ENCODE measurements at places on chromosomes 11 and 22. TPM values are rescaled to one million over a fixed set of nuclear protein-coding genes. Genes with fewer than 3 reads are reported as not detected.

The SYT13 gene
- 1.9 TPM for total RNA-seq

GRCh38 chr22:49433717-49434611 lies 393.7 kb downstream of the BRD1 start:
- H3K27me3 ChIP-seq = no peaks in the 10 kb centered on the region
- DNase-seq = no peak
- no peaks in the 10 kb centered on the region for H3K36me3 ChIP-seq
- H3K4me1 ChIP-seq = no peaks in the 10 kb centered on the region
- no peak overlapping the region for H3K4me3 ChIP-seq

- H3K4me1 ChIP-seq = no peaks in the 10 kb centered on the region
- no peak for DNase-seq
- H3K27me3 ChIP-seq = no peaks in the 10 kb centered on the region
- no peak overlapping the region for H3K4me3 ChIP-seq
- no peak overlapping the region for H3K27ac ChIP-seq
These were observed 19.7 kb upstream of the GLYATL1 start for GRCh38 chr11:58919561-58919960.

The PHOX2A gene
- 0.92 TPM for total RNA-seq

GRCh38 chr11:112396076-112396475 lies 135.4 kb upstream of the PLET1 start:
- no peak for DNase-seq
- no peaks in the 10 kb centered on the region for H3K27me3 ChIP-seq
- H3K4me3 ChIP-seq = no peak overlapping the region
- H3K27ac ChIP-seq = no peak overlapping the region

Data from cardiac muscle cell (in vitro differentiated cells and primary cell).